ENCODE measurements at places on chromosomes 1 and 21.

DNA sequence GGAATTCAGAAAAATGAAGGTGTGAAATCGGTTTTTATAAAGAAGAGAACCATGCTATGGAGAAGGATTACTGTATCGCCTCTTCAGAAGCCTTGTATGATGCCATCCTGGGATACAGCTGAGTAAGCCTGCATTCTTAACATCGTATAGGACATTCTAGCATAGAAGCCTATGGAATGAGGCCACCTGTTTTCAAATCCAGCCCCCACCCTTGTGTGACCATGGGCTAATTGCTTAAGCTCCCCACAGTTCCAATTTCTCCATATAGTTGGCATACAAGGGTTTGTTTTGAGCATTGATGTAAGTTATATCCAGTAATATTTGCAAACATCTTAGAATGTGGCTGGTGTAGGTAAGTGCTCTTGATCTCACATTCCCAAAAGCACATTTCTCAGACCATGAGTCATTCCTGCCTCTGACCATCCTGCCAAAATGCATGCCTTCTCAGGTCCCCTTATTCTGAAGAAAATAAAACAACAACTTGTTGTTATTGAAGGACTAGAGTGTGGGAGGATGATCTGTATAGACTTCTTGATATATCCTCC is 1.5 kb downstream of the OR14A2 start:
- no peak for DNase-seq

GRCh38 chr21:41834926-41835663 is 44.0 kb downstream of the PRDM15 start:
- DNase-seq = no peak

DNA sequence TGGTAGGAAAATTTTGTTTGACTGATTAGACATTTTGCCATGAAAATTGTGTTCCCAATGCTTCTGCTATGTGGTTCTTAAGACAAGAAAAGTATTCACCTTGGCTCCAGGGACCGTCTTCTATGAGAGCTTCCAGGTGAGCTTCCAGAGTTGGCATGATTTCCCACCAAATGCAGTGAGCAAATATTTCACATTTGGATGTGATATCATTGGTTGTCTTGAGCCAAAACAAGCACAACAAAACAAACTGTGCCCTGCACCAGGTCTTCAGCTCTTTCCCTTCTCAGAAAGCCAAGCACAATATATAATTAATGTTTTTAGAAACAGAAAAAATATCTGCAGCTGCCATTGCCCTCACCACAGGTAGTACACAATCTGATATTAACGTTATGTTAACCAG is 1009.0 kb downstream of the PLA2G4A start:
- no peak for DNase-seq

DNA sequence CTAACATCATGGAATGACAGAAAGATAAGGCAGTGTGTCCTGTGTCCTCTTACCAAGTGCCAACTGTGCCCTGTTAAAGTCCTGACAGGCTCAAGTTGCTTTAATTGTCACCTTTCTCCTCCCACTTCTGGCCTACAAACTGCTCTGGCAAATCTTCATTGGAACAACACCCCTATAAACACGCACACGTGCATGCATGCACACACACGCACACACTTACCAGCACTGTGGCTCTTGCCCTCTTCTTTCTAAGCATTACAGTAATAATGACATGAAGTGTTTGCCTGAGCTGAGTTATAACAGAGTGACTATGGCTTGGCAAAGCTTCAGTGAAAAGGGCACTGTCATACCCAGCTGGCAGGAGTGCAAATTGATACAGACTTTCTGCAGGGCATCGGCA is 82.3 kb upstream of the SYT6 start:
- DNase-seq = no peak

- no peak for DNase-seq
These were observed 83.5 kb downstream of the SYF2 start for GRCh38 chr1:25148673-25149300.

GRCh38 chr1:85888921-85889320 is 180.7 kb upstream of the ZNHIT6 start:
- no peak for DNase-seq

DNA sequence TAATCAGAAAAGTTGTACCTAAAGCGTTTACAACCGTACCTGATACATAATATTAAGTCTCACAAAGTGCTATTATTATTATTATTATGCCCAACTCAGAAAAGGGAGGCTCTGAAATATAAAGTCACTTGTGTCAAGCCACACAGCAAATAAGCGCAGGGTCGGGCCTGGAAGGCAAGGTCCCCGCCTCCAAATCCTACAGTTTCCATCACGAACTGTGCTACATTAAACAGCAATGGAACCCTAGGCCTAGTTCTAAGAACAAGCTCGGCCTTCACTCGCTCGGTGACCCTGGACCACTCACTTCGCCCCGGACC is 549 bp downstream of the PARS2 start:
- no peak for DNase-seq

DNA sequence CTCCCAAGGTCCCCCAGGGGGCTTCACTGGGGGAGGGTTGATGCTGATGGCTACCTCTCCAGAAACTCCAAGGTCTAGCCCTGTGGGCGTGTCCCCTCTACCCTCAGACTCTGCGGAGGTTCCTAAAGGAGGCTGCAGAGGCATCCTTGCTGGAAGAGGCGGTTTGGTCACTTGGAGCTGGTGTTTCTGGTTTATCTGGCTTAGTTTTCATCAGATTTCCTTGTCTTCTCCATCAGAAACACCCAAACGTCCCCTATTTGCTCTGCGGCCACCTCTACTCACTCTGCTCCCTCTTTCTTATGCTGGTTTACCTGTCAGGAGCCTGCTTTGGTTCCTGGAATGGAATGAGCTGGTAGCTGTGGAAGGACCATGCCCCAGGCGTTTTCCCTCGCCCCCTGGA is 2.5 kb downstream of the PKP1 start:
- no peak for DNase-seq

- DNase-seq = no peak
These were observed 2.3 kb downstream of the KRTAP10-8 start for GRCh38 chr21:44614161-44614631.

GRCh38 chr1:151776665-151777062 is 13.4 kb upstream of the MRPL9 start:
- DNase-seq = no peak

DNA sequence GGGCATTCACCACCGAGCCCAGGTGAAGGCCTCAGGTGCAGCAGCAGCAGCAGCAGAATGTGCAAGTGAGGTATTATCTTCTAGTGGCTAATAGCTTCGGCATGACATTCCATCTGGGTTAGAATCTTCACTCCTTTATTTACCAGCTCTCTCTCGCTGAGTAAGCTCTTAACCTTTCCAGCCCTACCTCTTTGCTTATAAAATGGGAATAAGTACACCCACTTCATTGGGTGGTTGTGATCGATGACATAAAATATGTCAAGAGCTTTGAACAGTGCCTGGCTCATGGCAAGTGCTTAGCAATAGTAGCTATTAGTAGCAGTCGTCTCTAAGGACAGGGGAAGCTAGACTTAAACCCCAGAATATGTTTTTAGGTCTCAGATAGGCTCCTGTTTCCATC is 149.5 kb downstream of the NOS1AP start:
- DNase-seq = no peak

Measured in CMK (cell line).